Left lobe of liver (tissue), 2 donors: ENCODE measurements at places on chromosomes 7 and 10.

GRCh38 chr7:26103596-26103995 is 48.4 kb upstream of the NFE2L3 start:
- no peak for DNase-seq

GRCh38 chr10:61961278-61961677 is 59.8 kb downstream of the ARID5B start:
- DNase-seq: no peak

GRCh38 chr7:16975712-16976111 is 93.9 kb upstream of the AGR3 start:
- no peak for DNase-seq

DNA sequence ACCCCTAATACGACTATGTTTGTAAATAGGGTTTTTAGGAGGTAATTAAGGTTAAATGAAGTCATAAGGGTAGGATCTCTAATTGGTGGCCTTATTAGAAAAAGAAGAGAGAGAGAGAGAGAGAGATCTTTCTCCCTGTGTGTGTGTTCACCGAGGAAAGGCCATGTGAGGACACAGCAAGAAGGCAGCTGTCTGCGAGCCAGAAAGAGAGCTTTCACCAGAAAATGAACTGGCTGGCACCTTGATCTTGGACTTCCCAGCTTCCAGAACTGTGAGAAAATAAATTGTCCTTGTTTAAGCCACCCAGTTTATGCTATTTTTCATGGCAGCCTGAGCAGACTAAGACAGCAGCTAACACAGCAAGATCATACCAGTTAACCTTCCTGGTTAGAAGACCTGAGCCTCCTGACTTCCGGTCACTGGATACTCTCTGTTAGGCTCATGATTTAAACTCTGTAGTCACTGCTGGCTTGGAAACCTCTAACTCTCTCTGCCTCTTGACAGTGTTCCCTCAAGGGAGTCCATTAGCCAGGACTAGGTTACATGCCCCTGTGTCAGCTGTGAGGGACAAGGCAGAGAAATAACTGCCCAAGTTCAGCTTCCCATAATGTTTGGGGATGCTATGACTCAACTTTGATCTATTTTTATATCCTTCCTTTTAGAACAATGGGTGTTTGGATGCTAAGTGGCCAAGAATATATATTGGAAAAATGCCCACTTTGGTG is 102.3 kb downstream of the DYNC1I1 start:
- no peak for DNase-seq
